Forelimb muscle (tissue), 1 donor: ENCODE measurements at places on chromosomes 2 and 18.

DNA sequence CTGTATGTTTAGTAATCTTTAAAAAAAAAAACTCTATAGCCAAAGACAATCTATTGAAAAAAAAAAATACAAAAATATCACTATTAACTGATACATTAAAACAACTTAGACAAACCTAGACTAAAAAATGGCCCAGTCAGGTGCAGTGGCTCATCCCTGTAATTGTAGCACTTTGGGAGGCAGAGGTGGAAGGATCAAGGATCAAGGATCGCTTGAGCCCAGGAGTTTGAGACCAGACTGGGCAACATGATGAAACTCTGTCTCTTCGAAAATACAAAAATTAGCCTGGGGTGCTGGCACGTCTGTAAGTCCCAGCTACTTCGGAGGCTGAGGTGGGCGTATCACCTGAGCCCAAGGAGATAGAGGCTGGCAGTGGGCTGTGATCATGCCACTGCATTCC, 16.1 kb downstream of the ESCO1 start:
- no peak for DNase-seq

GRCh38 chr2:201269764-201270163, 9.4 kb downstream of the CASP8 start:
- no peak for DNase-seq

DNA sequence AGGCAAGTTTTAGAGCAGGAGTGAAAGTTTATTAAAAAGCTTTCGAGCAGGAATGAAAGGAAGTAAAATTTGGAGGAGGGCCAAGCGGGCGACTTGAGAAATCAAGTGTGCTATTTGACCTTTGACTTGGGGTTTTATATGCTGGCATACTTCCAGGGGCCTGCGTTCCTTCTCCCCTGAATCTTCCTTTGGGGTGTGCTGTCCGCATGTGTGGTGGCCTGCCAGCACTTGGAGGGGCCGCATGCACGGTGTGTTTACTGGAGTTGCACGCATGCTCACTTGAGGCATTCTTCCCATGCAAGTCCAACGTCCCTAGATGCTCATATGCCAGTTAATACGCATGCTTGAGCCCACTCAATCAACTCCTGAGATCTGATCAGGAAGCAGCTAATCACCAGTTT, 78.3 kb upstream of the MAP4K4 start:
- no peak for DNase-seq

GRCh38 chr2:188404341-188405004, 112.8 kb downstream of the GULP1 start:
- DNase-seq, result no peak

DNA sequence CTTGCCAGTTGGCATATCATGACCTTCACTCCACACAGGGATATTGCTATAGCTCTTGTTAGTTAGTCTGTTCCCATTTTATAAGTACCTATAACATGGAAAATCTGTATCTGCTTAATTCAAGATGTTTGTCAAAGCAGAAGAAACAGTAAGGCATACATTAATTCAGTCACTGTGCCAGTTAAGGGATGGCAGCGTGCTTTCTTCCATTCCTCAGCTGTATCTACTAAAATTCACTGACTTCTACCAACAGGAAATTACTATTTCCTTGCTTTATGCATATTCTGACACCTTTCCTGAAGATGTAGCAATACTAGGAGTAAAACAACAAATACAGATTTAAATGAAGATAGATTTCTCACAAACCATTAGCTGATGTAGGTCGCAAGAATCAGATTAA, 59.9 kb downstream of the RNF152 start:
- DNase-seq, result no peak

DNA sequence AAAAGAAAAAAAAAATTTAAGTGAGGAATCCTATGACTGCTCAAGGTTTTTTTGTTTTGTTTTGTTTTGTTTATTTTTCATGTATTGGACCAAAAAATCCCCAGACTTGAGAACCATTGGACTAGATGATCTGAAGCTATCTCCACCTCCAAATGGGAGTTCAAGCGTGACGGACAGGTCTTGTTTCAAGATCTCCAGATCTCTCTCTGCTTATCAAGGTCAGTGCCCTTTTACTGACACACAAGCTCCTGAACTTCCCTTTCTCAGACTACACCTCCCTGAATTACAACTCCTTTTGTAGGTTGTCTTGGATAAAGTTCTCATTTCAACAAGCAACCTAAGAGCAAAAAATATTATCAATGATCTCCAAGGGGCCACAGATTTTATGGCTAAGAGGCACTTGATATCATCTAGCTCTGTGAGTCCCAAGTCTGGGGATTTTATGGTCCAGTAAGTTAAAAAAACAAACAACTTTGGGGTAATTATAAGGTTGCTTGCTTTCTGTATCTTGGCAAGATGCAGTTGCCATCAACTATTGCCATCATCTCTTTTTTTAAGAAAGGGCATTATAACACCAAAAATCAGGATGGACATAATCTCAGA, 396.0 kb upstream of the ATP5MC3 start:
- no peak for DNase-seq

DNA sequence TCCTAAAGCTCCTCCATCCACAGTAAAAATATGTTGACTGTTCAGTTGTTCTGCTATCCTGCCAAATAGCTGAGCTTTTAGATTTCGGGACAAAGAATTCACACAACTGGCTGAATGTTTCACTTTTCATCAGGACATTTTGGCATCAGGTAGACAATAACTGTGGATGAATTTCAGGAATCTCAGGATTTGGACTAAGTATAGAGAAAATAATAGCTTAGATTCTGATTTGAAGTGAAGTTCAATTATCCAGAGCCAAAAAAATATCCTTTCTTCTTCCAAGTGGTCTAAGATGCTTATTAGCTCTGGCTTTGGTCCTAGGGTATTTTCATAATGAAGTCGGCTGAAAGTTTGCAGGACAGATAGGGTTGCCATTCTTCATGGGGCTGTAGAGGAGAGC, 16.1 kb downstream of the KCNE4 start:
- no peak for DNase-seq

- DNase-seq, result no peak
These were observed 549 bp upstream of the DPP4 start for GRCh38 chr2:162074632-162074895.

- DNase-seq, result no peak
These were observed 200.3 kb upstream of the ID2 start for GRCh38 chr2:8481463-8482009.

GRCh38 chr2:184765112-184765895, 167.0 kb downstream of the ZNF804A start:
- no peak for DNase-seq

- no peak for DNase-seq
These were observed 199.2 kb upstream of the TNP1 start for GRCh38 chr2:217058791-217059755.

DNA sequence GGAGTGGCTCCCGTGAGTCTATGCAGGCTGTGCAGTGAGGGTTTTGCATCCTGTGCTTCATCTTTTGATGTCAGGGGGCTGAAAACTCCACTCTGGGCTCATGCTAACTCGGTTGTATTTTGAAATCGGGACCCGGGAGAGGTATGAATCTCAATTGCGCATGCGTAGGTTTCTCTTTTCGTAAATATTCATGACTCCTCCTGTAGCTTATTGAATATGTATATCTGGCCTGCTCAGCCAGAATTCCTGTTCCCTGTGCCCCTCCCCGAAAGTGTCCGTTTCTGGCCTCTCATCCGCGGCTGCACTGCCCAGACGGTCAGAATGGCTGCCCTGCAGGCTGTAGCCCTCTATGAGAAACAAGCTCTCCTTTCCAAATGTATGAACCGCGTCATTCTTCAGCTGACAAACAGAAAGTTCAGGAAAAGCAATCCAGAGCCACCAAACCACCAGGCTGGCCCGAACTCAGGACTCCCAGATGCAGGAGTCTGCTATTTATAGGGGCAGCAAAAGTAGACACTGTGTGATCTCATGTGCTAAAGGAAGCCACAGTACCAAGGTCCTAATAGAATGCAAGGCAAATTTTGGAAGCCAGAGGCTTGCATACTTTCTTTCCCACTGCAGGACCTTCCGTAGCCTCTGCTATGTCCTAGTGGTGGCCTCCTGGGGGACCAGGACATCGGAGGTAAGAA, 41.7 kb downstream of the AKAIN1 start:
- DNase-seq, result no peak

GRCh38 chr2:85215081-85215447, 81.9 kb downstream of the TCF7L1 start:
- no peak for DNase-seq

- DNase-seq, result no peak
These were observed 29.0 kb upstream of the DLX1 start for GRCh38 chr2:172056293-172056692.

- no peak for DNase-seq
These were observed 83.3 kb downstream of the ZCCHC2 start for GRCh38 chr18:62606106-62606505.

GRCh38 chr2:181680937-181681811, 857 bp upstream of the NEUROD1 start:
- no peak for DNase-seq

GRCh38 chr18:59874166-59874565, 25.6 kb upstream of the PMAIP1 start:
- DNase-seq, result no peak

- DNase-seq, result no peak
These were observed 42.2 kb downstream of the RAB10 start for GRCh38 chr2:26076001-26076587.

DNA sequence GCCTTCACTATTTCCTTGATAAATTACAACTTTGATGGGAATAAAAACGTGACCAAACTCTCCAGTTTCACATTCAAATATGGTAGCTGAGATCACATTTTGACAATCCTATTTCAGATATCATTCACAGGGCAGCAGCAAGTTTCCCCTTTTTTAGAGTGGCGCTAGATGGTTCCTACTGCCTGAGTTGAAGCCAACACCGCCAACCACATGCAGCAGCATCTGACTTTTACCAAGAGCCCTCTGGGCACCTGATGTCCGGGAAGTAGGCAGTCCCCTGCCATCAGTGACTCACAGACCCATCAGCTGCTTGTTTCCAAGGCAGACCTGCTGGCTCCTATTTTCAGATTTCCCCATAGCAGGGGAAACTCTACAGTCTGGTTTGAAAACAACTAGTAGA, 4.0 kb upstream of the MREG start:
- no peak for DNase-seq

DNA sequence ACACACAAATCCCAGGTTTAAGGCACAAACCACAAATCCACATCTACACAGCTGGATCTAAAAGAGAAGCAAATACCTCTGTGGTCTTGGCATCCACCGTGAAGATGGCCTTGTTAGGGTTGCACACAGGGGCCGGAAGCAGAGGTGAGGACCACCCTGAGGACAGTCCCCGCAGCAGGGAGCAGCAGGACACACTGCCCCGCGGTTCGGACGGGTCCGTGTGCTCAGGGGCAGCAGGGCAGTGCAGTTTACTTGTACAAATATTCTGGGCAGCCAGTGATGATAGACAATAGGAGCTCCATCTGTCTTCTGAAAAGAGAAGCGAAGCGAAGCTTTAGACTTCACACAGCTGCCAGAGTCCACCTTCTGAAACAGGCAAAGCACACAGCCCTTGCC, 8.8 kb downstream of the PASK start:
- DNase-seq, result no peak

DNA sequence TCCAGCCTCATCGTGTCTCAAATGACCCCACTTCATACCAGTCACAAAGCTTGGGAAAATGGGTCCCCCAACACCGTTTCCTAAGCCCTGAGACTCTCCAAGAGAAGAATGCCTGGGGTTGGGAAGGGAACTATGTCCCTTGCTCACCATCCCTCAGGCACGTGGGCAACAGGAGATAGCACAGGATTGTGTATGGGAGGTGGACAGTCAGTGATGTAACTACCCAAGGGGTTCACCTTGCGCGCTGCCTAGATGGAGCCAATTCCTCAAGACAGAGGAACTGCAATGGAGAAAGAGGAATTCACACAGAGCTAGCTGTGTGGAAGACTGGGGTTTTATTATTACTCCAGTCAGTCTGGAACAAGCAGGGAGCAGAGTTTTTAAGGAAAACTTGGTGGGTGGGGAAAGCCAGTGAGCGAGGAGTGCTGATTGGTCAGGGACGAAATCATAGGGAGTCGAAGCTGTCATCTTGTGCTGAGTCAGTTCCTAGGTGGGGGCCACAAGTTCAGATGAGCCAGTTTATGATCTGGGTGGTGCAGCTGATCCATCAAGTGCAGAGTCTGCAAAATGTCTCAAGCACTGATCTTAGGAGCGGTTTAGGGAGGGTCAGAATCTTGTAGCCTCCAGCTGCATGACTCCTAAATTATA, 13.8 kb upstream of the CXCR1 start:
- no peak for DNase-seq

DNA sequence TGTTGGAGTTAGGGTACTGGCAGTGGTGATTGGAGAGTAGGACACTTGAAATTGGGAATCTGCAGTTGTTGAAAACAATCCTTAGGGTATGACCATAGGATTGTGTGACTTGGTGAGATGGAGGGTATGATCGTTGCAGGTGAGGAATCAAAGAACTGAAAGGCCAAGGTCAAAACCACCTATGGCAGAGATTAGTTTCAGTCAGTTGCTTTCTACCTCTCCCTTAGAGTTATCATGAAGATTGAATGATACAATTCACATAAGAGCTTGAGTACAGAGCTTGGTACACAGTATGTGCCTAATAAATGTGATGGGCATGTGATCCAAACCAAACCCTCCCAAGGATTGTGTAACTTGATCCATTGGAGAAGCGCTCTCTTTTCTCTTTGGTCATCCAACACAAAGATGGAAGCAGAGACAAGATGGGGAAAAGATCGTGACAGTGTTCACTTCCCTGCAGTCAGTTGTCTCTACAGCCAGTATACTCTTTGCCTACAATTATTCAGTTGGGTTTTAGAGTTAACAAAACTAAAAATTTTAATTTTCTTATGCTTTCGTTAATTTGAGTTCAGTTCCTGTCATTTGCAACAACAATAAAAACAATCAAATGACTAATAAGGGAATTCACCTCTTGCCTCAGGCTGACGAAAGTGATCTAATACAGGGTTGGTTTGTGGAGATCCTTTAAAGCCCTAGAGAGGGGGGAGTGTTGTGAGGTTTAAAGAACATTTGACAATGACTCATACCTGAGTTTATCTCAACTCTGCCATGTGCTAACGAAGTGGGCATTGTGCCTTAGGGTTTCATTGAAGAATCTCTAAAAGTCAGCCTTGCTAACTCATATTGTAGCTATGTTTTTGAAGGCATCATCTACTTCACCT, 14.8 kb upstream of the SMAD2 start:
- no peak for DNase-seq

DNA sequence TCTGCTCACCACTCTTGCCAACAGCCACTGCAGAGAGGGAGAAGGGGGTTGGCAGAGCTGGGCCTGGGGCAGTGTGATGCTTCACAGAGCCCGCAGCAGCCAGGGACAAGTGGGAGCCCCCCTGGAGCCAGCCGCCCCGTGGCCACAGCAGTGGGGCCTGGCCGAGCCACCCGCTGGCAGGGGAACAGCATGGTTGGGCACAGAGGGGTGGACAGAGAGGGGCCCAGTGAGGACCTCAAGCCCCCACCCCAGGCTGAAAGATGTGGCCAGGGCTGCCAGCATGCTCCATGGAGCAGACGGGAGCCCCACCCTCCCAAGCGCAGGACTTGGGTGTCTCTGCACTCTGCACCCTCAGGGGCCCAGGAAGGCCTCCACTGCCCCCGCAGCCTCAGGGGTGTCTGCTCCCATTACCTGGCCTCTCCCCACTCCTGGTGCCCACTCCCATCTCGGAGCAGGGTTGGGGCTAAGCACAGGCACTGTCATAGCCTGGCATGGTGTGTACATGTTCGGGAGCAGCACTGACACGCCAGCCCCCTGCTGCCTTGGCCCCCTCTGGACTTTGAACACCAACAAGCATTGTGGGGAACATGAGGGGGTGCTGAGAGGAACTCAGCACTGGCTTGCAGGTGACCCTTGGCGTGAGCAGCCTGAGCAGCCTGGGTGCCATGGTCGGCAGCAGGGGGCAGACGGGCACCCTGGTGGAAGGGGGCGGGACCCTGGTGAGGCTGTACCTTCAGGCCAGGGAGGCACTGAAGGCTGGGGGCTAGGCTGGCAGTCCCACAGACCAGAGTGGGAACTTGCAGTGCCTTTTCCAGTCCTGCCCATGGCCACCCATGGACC, 279.6 kb upstream of the CYP26B1 start:
- no peak for DNase-seq
